ENCODE measurements at places on chromosomes 5 and 9.

DNA sequence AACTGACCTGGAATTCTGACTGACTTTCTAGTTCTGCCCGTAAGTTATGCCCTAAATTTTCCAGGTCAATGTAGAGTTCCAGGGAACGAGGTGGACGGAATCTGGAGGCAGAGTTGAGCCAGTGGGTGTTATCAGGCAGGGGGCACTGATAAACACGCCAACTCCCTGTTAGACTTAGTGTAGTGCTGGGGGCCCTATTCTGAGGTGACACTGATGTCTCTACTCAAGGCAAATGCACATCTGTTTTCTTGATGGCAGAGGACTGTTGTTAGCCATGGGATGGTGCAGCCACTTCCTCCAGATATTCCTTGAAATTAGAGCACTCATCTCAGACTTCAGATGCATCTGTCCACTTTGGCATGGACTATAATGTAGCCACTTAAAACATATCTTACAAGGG lies 83.5 kb downstream of the C9orf152 start:
- no peak for DNase-seq

GRCh38 chr5:14741131-14741530 lies 76.6 kb downstream of the OTULIN start:
- peak; percentile 79 for DNase-seq

DNA sequence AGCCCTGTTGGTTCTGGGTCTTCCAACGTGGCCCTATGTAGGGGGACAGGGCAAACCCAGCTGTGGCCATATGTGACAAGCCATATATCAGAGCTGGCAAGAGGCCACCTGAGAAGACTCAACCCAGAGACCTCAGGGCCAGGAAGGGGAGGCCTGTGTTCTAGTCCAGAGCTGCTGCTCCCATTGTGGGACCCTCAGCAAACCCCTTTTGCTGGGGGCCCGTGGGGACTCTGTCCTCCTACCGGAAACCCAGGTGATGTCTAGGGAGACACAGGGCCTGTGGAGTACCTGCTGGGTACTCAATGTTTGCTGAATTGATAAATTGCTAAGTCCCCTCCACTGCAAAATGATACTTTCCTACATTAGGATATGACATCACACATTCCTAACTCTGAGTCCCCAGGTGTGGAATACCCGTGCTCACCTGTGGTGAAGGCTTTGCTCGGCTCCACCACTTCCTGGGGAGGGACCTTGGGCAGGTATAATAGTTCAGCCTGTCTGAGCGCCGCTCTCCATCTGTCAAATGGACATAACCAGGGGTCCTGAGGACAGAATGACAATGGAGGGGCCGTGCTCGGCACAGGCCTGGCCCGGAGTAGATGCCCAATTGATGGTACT lies 38.4 kb upstream of the ASS1 start:
- no peak for DNase-seq

DNA sequence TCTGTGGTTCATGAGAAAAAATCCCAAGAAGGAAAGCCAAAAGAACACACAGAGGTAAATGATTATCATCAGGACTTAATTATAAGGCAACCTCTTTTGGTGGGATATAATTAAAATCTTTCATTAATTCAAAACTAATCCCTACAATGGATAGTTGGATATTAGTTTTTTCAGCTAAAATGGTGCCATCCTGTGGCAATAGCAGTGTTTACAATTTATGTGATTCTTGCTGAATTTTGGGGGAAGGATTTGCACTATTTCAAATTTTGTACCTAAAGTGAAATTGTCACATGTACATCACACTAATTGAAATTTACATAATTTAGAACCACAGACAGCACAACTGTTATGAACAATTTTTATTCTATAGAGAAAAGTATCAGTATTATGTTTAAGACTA lies 67.0 kb downstream of the CAST start:
- DNase-seq: no peak

DNA sequence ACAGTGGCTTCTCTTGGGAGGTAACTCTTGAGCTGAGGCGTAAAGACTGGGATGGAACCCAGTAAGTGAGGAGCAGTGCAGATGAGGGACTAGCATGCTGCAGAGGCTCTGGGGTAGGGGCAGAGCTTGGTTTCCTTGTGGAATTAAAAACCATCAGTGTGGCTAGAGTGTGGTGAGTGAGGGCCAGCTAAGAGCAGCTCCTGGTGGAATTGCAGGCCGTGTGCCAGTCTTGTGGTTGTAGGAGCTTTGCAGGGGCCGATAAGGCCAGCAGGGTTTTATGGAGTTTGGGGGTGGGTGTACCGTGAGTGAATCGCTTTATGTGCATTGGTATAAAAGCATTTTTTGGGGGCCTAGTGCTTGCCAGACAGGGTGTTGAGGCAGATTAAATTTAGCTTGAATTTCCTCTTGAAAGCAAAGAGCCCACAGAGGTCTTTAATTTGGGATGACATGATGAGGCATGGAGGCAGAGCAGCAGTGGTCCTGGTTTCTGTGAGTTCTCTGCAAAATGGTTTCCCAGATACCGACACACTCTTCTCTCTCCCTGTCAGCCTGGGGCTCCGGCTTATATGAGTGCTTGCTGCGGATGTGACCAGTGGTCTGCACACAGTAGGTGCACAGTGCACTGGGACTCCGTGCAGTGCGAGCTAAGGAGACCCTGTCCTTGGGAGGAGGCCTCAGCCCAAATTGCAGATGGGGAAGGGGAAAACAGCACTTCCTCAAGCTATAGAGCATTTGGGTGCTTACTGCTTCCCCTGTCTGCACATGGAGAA lies 176.4 kb upstream of the PITX1 start:
- peak; percentile 3 for DNase-seq

DNA sequence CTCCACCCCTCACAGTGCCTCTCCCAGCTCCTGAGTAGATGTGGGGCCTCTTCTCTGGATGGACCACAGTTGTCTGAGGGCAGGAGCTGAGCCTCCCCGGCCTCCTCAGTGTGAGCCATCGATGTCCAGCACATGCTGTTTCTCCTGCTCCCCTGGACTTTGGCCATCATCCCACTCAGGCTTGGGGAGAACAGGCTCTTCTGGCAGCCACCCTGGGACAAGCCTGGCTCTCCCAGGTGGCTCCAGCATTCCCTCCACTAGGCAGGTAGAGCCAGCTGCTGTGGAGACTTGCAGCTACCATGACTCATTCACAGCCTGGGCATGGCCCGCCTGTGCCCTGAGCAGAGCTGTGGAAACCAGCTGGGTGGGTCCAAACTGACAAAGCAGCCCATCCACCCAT lies 77.0 kb downstream of the CSNK1A1 start:
- DNase-seq: no peak

GRCh38 chr9:128892221-128892921 lies 10.4 kb downstream of the LRRC8A start:
- no peak for DNase-seq

GRCh38 chr5:66903709-66904108 lies 292.9 kb downstream of the CD180 start:
- DNase-seq: no peak

DNA sequence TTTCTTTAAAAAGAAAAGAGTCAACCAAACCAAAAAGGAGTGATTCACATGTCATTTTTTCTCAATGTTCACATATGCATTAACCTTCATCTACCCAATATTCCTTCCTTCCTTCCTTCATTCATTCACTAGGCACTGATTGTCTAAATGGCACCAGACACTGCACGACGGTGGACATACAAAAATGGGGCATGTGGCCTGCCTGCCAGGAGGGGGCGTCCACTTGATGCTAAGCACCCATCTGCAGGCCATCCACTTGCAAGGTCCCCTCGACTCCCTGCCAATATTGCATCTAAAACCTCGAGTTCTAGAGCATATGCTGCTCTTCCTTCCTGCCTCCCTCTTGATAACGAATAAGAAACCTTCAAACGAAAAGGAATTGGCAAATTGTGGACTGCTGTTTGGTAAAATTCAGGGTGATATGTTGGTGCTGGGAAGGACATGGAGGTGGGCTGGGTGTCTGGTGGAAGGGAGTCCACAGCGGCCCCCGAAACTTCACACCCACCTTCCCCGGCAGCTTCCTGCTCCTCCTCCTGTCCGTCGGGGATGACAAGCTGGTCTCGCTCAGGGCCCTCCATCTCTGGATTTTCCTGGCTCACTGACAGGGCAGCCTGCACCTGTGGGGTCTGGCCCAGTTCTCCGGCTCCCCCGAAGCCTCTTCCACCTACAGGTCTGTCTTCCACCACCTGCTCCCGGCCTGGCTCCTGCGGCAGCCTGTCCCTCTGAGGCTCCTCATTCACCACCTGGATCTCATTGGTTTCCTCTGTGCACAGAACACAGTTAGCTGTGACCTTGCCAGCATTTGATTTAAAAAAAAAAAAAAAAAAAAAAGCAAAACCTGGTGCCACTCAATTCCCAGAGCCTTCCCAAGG lies 64.3 kb downstream of the GOLM1 start:
- DNase-seq: peak; percentile 64

DNA sequence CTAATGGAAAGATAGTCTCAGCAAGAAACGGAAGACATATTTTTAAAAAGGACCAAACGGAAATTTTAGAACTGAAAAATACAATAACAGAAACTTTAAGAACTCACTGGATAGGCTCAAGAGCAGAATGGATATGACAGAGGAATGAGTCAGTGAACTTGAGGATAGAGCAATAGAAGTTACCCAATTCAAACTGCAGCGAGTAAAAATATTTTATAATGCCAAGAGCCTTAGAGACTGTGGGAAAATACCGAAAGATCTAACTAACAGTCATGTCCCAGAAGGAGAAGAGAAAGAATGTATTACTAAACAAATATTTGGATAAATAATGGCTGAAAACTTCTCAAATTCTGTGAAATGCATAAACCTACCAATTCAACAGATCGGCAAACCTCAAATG lies 40.8 kb downstream of the ADAMTS2 start:
- DNase-seq: no peak

GRCh38 chr5:56565283-56565615 lies 250.1 kb upstream of the MAP3K1 start:
- DNase-seq: no peak

GRCh38 chr9:107734256-107735013 lies 244.9 kb upstream of the KLF4 start:
- no peak for DNase-seq

DNA sequence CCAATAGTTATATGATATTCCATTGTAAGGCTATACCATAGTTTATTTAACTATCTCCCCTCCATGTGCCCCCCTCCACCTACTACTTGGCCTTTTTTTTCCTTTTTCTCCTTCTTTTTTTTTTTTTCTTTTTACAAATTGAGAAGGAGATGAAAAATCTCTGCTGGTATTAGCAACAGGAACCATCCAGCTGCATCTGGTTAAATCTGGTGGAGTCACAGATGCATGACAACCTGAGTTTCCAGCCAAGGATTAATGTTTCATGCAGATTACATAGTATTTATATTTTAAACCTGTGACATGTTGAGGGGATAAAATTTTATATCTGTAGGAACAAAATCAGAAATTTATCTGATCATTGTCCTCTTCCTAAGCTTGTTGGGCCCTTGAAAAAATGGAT lies 128.5 kb upstream of the IQGAP2 start:
- no peak for DNase-seq

DNA sequence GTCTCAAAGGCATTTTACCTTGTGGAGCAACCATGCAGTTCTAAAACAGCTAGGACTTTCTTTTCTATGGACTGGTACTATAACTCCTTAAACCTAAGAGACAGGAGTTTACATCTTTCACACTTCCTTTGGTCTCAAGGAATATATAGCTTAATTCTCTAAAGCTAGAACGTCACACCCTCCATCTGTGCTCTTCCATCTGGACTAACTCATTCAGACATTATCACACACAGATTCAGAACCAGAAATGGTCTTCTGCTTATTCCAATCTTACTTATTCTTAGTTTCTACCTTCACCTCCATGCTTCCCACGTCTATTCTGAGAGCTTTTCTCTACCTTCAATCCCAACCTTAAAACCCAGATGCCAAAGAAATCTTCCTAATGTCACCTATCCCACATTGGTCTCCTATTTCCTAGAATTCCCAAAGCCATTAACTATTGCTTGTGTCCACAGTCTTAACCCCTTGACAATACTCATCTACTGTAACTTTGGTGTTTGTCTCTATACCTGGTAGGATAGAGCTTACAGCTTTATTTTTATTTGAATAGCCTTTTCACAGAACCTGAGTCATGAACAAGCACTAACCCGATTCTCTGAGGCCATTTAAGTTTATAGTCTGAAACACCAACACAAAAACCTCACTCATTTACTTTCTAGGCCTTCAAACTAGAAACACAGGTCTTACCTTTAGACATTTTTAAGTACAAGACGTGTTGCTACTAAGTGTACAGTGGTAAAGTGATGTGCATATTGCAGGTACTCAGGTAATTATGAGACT lies 22.8 kb downstream of the CSNK1A1 start:
- DNase-seq: no peak

DNA sequence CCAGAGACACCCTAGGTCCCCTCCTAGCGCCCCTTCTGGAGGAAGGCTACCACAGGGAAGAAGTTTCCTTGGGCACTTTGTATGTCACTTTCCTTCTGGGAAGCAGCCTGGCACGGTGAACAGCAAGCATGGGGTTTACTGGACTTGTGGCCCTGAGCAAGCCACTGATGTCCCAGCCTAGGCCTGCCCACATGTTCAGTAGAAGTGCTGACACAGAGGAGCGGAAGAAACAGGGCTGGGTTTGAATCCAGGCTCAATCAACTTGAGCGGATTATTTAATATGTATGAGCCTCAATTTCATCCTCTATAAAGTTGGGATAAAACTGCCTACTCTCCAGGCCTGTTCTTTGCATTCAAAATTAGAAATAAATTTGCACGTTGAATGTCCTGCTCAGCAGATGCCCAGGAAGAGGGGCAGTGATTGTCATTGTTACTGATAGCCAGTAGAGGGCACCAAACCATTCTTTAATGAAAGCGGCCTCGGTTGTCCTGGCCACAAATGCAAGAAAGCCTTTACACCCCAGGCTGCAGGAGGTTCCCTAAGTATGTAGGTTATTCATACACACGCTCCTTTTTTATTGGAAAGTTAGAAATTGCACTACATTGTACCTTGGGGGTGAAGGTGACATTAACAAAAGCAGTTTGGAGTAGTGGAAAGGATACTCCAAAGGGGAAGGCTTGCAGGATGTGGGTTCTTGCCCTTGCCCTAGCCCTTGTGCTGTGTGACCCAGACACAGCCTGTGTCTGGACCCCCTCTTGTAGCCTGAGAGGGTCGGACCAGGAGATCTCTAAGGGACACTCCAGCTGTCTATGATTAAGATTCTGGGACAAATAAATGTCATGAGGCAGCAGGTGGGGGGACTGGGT lies 13.4 kb upstream of the XPA start:
- DNase-seq: peak; percentile 56

DNA sequence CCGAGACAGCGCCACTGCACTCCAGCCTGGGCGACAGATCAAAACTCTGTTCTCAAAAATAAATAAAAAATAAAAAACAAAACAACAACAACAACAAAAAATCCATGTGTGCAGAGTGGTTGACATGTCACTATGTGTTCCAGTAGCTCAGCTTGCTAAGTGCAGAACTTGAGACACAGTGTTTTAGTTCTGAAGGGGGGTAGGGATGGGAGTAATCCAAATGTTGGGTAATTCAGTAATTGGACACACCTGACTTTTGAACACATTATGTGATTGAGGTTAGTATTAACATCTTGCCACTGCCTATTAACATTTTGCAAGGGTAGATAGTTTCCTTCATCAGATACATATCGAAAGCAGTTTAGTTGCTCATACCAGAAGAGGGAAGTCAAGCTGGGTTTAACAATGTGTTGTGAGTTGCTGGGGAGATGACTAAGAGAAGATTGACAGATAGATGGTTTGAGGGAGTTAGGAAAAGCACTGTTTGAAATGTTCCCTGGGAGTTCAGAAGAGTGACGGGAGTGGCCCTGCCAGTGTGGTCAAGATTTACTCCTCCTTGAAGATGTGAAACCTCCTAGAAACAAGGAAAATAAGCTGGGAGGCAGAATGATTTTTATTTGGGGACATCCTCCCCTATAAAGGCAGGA lies 928 bp downstream of the HACD4 start:
- no peak for DNase-seq

GRCh38 chr9:131722255-131722654 lies 17.6 kb downstream of the RAPGEF1 start:
- DNase-seq: peak; percentile 88

- no peak for DNase-seq
Measured at GRCh38 chr5:123209502-123210027, 120.5 kb downstream of the PRDM6 start.
